ENCODE measurements at places on chromosomes 1 and 21. TPM values are rescaled to one million over a fixed set of nuclear protein-coding genes. Genes with fewer than 3 reads are reported as not detected.

GRCh38 chr1:66489972-66490601, 43.9 kb upstream of the SGIP1 start:
- no peak for DNase-seq
- peaks cover 5% of the 10 kb centered on the region for H3K4me1 ChIP-seq
- no peaks in the 10 kb centered on the region for H3K27me3 ChIP-seq
- no peak overlapping the region for H3K4me3 ChIP-seq

DNA sequence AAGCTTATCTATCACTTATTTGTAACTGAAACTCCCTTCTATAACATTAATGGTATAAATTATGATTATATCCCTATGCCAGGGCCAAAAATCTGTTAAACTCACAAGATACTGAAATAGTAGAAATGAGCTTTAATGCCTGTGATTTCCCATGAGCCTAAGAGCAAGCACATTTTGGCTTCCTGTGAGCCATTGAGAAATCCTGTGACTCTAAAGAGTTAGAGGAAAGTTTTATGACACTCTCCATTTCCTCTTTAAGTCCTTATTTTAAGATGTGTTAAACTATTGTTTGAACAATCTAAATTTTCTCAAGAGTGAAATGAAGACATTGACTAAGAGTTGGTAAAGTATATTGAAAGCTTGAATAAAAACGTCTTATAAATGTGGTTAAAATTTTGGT, 45.6 kb downstream of the SUCO start:
- H3K36me3 ChIP-seq = peaks cover 61% of the 10 kb centered on the region
- H3K4me1 ChIP-seq = no peaks in the 10 kb centered on the region
- DNase-seq = no peak
- H3K4me3 ChIP-seq = no peak overlapping the region
- H3K27ac ChIP-seq = no peak overlapping the region

DNA sequence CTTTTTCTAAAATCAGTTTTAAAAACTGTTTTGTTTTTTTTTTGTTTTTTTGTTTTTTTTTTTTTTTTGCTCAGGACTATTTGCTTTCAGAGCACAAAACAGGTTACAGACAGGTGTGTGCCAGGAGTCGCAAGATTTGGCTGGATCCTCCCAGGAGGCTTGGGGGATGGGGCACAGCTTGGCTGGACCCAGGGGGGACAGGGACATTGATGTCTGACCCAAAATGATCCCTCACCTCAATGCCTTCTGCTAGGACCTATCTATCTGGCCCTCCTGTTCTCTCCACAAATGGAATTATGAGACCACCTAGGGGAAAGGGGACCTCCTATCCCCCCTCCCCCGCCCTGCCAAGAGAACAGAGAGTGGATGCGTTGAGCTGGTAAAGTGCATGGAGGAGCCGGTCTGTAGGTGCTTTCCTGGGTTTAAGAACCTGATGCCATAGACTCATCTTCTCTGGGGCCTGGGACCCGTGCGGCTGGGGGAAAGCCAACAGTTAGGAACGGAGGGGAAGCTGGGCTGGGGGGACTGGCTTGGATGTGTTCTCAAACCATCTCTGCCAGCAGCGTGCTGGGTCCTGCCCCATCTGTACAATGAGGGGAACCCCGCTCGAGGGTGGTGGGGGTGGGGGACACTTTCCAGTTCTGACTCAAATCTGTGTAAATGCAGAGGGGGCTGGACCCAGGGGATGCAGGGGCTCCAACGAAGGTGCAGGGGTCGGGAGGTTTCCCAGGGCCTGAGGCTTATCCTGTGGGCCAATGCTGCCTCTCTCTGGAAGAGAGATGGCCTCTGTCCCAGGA, 28.9 kb downstream of the RUNX3 start:
- H3K27ac ChIP-seq = no peak overlapping the region
- H3K4me3 ChIP-seq = no peak overlapping the region

GRCh38 chr1:10520952-10521351, 46.2 kb downstream of the PEX14 start:
- peaks cover 15% of the 10 kb centered on the region for H3K36me3 ChIP-seq
- no peak overlapping the region for H3K4me3 ChIP-seq
- DNase-seq = no peak
- H3K27me3 ChIP-seq = no peaks in the 10 kb centered on the region
- H3K4me1 ChIP-seq = peaks cover 7% of the 10 kb centered on the region

- H3K4me3 ChIP-seq = no peak overlapping the region
- DNase-seq = no peak
- H3K36me3 ChIP-seq = no peaks in the 10 kb centered on the region
- H3K27me3 ChIP-seq = peaks cover 50% of the 10 kb centered on the region
- H3K27ac ChIP-seq = no peak overlapping the region
- peaks cover 8% of the 10 kb centered on the region for H3K4me1 ChIP-seq
Measured at GRCh38 chr1:229229137-229229720, 41.7 kb upstream of the RAB4A start.

DNA sequence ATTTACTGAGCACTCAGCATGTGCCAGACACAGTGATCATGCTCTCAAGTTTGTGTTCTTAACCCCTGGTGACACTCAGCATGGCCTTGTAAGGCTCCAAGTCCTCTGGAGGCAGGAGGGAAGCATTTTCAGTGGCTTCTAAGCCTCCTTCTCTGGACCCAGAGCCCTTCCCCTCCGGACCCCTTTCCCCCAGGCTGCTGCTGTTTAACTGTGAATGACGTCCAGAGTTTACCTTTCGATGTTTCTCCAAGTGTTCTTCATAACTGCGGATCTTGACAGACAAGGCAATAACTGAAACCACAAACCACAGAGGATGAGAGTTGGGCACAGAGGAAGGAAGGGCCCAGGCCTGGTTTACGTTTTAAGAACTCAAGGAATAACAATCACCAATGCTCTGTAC, 6.5 kb downstream of the MRPS15 start:
- no peak overlapping the region for H3K27ac ChIP-seq
- H3K4me1 ChIP-seq = peaks cover 16% of the 10 kb centered on the region
- peaks cover 72% of the 10 kb centered on the region for H3K36me3 ChIP-seq

DNA sequence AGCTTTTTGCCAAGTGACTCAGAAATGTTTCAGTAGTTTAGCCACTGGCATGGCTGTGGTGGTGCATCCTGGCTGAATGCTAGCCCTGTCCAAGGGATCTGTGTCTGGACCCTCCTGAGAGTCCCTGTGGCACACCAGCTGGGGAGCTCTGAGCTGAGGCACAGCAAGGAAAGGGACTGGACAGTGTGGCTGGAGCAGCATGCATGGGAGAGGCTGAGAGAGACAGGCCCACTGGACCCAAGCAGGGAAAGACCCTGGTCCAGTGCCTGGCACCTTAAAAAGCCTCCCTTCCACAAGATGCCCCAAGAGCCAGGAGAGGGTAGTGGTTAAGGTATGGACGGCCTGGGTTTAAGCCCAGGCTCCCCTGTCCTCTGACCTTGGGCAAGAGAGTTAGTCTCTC, 35.3 kb downstream of the FAAH start:
- H3K36me3 ChIP-seq = no peaks in the 10 kb centered on the region
- peaks cover 21% of the 10 kb centered on the region for H3K27me3 ChIP-seq
- no peaks in the 10 kb centered on the region for H3K4me1 ChIP-seq
- no peak overlapping the region for H3K27ac ChIP-seq

DNA sequence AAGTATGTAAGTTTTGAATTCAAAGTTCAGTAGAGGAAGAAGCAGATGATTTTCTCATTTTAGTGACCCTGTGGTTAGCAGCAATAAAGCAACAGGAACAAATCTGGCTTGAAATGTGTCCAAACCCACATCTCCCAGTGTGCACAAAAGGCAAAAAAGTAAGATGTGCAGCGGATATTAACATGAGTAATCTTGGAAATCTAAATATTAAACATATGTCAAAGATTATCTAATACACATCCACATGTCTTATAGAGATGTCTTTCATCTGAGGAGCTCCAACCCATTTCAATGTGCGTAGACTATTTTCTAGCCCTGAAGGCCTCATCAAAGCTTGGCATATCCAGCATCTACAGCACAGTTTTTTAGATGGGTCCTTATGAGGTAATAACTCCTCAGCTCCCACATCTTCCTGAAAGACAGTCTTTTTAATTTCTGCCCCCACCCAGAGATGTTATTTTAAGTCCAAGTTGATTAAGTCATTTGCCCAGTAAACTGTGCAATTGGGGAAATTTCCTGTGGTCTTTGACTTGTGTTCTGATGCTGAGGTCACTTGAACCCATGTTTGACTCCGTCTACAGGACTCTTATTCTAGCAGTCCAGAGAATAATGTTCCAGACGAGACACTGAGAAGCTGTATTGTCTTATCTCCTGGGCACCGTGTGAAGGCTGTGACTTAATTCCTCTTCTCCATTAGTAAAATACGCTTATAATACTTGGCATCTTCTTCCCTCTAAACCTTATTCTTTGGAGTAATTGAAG, 73.7 kb downstream of the LMO4 start:
- no peak overlapping the region for H3K4me3 ChIP-seq
- no peaks in the 10 kb centered on the region for H3K36me3 ChIP-seq
- H3K27ac ChIP-seq = no peak overlapping the region
- DNase-seq = no peak
- H3K27me3 ChIP-seq = no peaks in the 10 kb centered on the region
- peaks cover 14% of the 10 kb centered on the region for H3K4me1 ChIP-seq

- peaks cover 60% of the 10 kb centered on the region for H3K4me1 ChIP-seq
- no peak for DNase-seq
Measured at GRCh38 chr1:27366411-27367159, at the start of gene MAP3K6. MAP3K6 (minus strand) TSS chr1:27366961; CDS start chr1:27366597, 364 bp downstream.

- no peak for DNase-seq
- no peak overlapping the region for H3K27ac ChIP-seq
- H3K27me3 ChIP-seq = peaks cover 19% of the 10 kb centered on the region
- peaks cover 33% of the 10 kb centered on the region for H3K36me3 ChIP-seq
Measured at GRCh38 chr21:46665566-46665965, 30.1 kb downstream of the PRMT2 start.

DNA sequence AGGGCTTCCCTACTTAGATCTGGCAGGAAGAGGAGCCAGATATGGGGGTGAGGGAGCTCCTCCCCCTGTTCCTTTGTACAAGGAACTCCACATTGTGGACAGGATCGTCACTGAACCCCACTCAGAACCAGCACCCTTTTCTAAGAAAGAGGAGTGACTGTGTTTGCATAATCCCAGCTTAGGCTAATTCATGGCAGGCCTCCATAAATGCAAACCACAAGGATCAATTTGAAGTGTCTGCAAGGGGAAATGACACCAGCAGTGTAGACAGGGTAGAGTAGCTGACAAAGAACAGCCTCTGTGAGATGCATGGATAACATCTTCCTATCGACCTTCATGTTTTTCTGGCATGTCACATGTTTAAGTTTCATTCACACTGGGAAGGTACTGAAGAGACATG, 11.7 kb downstream of the MX1 start:
- peaks cover 6% of the 10 kb centered on the region for H3K4me1 ChIP-seq
- H3K4me3 ChIP-seq = no peak overlapping the region
- no peak overlapping the region for H3K27ac ChIP-seq

GRCh38 chr1:40243351-40243750, 4.4 kb upstream of the TMCO2 start:
- H3K27ac ChIP-seq = no peak overlapping the region
- peaks cover 11% of the 10 kb centered on the region for H3K4me1 ChIP-seq
- H3K36me3 ChIP-seq = peaks cover 12% of the 10 kb centered on the region
- no peak overlapping the region for H3K4me3 ChIP-seq
- DNase-seq = no peak

- no peaks in the 10 kb centered on the region for H3K27me3 ChIP-seq
- no peak for DNase-seq
- H3K27ac ChIP-seq = no peak overlapping the region
- H3K4me1 ChIP-seq = peaks cover 31% of the 10 kb centered on the region
- H3K4me3 ChIP-seq = no peak overlapping the region
Measured at GRCh38 chr1:30971496-30971895, 62.9 kb upstream of the SDC3 start.

DNA sequence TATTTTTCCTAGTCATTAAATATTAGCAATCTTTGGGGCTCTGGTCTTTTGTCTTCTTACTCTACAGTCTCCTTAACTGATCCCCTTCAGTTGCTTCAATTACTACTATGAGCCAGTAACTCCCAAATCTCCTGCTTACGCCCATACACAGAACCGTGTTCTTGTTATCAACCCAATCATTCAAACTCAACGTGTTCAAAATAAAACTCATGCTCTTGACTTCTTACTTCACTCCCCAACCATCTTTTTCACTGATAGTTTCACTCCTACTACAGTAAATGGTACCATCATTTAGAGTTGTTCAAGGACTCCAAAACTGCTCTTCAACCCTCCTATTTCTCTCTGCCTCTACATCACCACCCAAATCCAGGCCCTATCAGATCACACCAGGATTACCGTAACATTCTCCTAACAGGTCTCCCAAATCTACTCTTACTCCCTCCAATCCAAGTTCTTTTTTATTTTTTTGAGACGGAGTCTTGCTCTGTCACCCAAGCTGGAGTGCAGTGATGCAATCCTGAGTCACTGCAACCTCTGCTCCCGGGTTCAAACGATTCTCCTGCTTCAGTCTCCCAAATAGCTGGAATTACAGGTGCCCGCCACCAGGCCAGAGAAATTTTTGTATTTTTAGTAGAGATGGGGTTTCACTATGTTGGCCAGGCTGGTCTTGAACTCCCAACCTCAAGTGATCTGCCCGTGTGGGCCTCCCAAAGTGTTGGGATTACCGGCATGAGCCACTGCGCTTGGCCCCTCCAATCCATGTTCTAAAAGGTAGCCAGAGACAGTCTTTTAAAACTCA, 3.0 kb downstream of the YARS1 start:
- H3K4me3 ChIP-seq = no peak overlapping the region
- H3K36me3 ChIP-seq = peaks cover 69% of the 10 kb centered on the region
- H3K27me3 ChIP-seq = no peaks in the 10 kb centered on the region
- H3K4me1 ChIP-seq = peaks cover 51% of the 10 kb centered on the region
- no peak overlapping the region for H3K27ac ChIP-seq
- no peak for DNase-seq

- H3K27me3 ChIP-seq = no peaks in the 10 kb centered on the region
- H3K4me1 ChIP-seq = peaks cover 91% of the 10 kb centered on the region
- no peak for DNase-seq
- peaks cover 61% of the 10 kb centered on the region for H3K36me3 ChIP-seq
Measured at GRCh38 chr21:36260030-36260787, 59.8 kb upstream of the MORC3 start.

DNA sequence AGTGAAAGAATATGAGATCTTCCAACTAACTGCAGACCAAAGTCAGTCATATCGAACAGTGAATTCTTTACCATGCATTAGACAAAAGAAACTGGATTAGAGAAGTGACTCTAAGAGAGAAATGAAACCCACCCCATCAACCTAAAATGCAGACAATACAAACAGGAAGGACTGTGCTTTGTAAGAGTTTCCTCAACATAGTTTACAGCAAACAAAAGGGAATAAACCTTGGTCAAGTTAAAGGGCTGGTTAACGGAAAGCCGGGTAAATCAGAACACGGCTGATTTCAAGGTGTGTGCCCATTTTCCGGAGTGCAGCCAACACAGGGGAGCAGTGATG, 39.2 kb downstream of the SIPA1L2 start:
- no peaks in the 10 kb centered on the region for H3K27me3 ChIP-seq
- peak overlapping the region; percentile 36 for H3K27ac ChIP-seq
- H3K4me1 ChIP-seq = peaks cover 20% of the 10 kb centered on the region
- no peaks in the 10 kb centered on the region for H3K36me3 ChIP-seq
- H3K4me3 ChIP-seq = peak overlapping the region; percentile 5

The ITGB2 gene
- 124 TPM for total RNA-seq

The LCE2C gene
- total RNA-seq = not detected

The NDUFS5 gene
- 81.3 TPM for total RNA-seq

The PRDM16 gene
- not detected for total RNA-seq

The ENAH gene
- 1.2 TPM for total RNA-seq

All from activated B cell treated with CpG ODN at 0.5 μM for 24 hours (primary cell).